Caki2 (cell line): ENCODE measurements at places on chromosomes 6 and 20. TPM values are rescaled to one million over a fixed set of nuclear protein-coding genes. Genes with fewer than 3 reads are reported as not detected.

Gene NEU1
- 73.1 and 105 TPM in 2 replicates for total RNA-seq

Gene PTK6
- total RNA-seq = 3.2 and 4.4 TPM in 2 replicates

Gene HLA-DOB
- total RNA-seq = not detected in 2 replicates

Gene RBPJL
- not detected in 2 replicates for total RNA-seq

Gene KIAA1755
- total RNA-seq = 0.20 TPM in 1 of 2 replicates, not detected in the other

DNA sequence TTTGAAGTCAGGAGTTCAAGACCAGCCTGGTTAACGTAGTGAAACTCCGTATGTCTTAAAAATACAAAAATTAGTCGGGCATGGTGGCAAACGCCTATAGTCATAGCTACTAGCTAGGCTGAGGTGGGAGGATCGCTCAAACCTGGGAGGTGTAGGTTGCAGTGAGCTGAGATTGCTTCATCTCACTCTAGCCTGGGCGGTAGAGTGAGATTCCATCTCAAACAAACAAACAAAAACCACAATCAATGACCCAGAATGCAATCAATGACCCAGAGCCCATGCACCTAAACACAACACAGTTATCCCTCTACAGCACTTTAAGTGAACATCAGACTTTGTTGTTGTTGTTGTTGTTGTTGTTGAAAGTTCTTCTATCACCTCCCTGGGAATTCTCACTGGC, 77.9 kb downstream of the MYB start:
- DNase-seq = no peak

DNA sequence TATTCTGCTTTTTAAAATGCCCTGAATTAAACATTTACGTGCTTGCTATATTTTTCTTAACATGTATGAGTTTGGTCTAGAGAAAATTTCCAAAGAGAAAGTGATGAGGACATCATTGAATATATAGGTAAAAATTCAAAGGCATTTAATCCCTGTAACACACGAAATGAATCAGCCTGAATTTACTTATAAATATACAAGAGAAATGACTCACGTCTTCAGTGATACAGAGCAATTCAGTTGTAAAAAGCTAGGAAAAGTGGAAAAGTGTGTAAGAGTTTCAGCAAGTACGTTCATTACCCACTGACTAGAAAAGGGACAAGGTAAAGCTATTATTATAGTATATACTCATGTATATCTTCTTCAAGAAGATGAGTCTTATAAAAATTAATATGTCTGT, 124.8 kb downstream of the HIVEP1 start:
- no peak for DNase-seq

GRCh38 chr6:4788953-4789584, 12.9 kb downstream of the CDYL start:
- DNase-seq = no peak

GRCh38 chr6:23559587-23560343, 566.2 kb upstream of the NRSN1 start:
- DNase-seq = no peak
